Amygdala (tissue), 56 donors: ENCODE measurements at places on chromosomes 7 and 10.

DNA sequence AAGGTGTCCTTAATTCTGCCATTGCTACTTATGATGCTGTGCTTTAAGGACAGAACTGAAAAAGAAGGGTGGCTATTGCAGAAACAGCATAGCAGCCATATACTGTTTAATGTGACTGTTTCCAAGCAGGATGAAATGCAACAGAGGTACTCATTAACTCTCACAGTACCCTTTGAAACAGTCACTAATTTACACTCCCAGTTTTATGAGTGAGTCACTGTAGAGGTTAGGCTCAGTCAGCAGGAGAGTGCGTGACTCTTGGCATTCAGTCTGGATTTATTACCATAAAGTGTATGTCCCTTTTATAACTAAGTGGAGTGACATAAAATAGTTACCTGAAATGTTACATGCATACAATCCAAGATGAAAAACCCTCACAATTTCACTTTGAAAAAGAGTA lies 27.7 kb downstream of the ALDH18A1 start:
- DNase-seq: no peak

GRCh38 chr10:29048506-29048905 lies 240.4 kb upstream of the LYZL1 start:
- no peak for DNase-seq

DNA sequence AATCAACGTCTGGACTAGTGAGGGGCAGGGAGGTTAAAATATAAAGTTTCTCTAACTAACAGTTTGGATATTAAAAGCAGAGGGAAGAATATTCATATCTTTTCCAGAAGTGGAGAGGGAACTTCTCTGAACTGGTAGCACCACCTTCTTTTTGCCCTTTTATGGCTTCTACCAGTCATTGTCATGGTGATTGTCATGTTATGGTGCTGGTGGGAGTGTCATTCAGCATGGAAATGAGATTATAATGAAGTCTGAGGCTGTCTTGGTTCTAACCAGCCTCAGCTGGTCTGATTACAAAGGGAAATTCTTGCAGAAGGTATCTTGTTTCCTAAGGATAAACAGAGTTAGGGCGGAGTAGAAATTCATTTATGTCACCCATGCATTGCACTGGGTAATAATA lies 523.8 kb downstream of the ZWINT start:
- DNase-seq: no peak

- DNase-seq: no peak
Measured at GRCh38 chr7:130521258-130521951, 29.5 kb downstream of the MEST start.

GRCh38 chr7:33210958-33211357 lies 81.6 kb downstream of the BBS9 start:
- DNase-seq: no peak

DNA sequence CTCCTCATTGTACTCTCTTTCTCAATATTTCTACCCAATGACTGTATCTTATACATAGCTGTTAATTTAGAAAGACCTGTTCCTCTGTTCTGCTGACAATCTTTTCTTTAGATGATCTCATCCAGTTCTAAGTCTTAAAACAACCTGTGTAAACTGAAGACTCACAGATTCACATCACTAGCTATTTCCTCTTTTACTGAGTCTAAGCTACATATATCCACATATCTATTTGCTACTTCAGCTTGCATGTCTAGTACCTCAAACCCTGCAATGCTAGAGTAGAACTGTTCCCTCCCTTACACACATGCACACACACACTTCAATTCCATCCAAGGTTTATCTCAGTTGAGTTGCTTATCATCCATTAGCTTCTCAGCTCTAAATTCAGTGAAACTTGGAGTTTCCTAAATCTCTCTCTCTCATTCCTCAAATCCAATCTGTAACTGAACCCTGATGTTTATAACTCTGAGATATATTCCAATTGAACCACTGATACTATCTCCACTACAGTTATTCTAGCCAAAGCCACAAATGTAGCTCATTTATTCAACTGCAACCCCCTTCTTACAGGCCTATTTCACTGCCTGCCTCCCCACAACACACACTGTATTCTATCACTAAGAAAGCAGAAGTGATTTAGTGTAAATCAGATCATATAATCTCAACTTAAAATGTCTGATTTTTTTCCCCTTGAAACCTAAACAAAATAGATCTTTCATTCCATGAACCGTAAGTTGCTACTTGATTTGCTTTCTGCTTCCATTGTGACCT lies 1036.8 kb upstream of the POT1 start:
- no peak for DNase-seq

DNA sequence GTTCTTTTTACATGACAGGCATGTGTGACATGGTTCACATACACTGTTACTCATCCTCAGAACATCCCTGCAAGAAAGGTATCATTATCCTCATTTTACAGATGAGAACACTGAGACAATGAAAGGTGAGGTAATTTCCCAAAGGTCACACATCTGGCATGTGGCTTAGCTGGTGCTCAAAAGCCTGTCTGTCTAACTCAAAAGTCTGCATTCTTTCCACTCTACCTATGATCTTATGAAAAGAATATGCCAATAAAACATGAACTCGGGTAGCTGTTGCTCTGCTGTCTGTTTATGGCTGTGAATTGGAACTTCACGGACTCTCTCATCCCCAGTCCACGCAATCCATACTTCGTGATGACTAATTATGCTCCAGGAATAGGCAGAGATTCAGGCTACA lies 79.0 kb upstream of the ODAD2 start:
- DNase-seq: no peak

DNA sequence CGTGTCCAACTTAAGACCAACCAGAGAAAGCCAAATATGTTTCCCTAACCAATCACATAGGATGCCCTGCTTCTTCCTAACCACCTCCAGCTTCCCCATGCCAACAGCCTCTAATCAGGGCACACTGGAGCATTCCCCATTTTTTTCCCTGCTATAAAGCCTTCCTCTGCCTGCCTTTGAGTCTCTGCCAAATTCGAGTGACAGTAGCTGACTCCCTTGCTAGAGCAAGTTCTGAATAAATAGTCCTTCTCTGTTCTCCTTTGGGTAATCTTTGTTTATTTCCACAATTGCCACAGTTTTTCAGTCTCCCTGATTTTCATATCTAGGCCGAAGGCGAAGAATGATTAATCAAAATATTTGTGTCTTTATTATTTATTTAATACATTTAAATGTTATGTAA lies 96.7 kb downstream of the ANLN start:
- DNase-seq: no peak

GRCh38 chr7:26160896-26161295 lies 8.9 kb downstream of the NFE2L3 start:
- DNase-seq: no peak

DNA sequence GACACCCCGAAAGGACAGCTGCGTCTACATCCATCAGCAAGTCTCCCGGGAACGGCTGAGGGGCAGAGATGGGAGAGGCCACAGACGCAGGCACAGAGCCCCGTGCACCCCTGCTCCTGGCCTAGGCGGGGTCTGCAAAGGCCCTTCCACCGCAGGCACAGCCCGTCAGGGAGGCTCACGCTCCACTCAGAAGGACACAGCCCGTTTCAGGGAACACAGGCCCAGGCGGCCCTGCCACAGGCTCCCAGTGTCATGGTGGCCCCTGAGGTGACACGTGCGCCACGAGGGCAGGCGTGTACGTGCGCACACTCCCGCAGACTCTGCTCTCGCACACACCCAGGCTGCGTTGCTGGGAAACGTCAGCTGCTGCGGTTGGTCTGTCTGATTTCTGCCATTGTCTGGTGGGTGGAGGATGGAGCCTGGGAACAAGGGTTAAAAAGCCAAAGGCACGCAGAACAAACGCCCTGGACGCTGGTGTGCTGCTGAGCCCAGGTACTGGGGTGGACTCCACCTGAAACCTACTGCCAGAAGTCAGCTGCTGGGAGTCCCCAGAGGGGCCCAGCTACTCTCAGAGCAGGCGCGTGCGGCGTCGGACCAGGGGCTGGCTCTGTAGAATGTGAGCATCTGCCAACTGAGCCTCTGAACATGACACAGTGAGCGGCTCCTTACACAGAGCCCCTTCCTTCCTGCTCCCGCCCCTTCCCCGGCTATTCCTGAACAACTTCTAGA lies 13.1 kb downstream of the GPER1 start:
- DNase-seq: no peak

DNA sequence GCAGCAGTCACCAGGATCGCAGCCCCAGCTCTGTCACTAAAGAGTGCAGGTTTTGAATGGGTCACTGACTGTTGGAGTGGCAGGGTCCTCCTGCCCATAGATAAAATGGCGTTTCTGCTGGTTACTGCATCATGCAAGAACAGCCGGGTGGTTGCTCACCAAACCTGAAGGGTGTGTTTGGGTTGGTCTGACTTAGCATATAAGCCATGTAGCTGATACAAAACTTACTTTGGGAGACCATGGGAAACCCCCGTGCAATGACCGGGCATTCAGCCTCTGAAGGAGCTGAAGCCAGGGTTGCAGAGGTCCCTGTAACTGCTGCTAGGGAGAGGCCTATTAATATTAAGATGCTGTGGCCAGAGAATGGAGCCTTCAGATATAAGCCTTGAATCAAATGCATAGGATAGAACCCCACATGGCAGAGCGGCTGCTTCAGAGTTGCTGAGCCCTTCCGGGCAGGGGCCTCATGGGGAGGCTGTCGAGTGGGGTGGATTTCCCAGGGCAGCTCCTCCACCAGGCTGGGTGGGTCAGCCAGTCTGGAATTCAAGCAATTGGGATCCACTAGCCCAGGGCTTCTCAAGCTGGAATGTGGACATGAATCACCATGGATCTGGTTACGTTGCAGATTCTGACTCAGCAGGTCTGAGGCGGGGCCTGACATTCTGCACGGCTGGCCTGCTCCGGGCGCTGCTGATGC lies 70.9 kb upstream of the CTBP2 start:
- no peak for DNase-seq

DNA sequence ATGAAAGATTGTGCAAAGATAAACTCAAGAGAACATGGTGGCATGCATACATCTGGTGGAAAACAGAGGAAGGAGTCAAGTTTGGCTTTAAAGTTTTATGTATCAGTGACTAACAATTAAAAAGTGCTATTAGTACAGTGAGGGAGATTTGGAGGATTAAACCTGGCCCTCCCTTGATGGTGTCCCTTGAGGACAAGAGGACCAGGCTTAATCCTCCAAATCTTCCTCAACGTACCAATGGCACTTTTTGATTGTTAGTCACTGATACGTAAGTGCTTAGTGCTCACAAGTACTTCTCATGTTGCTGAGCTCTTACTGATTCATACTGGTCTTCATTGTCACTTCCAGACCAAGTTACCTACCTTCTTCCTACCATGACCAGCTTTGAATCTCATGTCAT lies 47.2 kb upstream of the SEMA3E start:
- no peak for DNase-seq

GRCh38 chr10:99709480-99710229 lies 22.3 kb downstream of the COX15 start:
- DNase-seq: no peak

DNA sequence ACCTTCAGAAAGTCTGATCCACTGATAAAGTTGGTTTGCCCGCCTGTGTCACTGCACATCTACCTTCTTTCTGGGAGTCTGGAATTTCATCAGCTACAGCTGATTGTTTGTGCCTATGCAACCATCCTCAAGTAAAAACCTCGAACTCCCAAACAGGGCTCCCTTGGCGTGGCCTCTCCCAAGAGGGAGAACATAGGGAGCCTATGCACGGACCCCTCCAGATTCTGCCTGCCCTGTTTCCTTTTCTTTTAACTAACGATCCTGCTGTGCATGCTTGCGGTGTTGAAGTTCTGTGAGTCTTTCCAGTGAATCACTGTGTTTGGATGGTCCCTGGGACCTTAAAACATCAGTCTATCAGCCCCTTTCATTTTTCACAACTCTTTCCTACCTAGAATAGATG lies 226.9 kb upstream of the SEMA3D start:
- no peak for DNase-seq

DNA sequence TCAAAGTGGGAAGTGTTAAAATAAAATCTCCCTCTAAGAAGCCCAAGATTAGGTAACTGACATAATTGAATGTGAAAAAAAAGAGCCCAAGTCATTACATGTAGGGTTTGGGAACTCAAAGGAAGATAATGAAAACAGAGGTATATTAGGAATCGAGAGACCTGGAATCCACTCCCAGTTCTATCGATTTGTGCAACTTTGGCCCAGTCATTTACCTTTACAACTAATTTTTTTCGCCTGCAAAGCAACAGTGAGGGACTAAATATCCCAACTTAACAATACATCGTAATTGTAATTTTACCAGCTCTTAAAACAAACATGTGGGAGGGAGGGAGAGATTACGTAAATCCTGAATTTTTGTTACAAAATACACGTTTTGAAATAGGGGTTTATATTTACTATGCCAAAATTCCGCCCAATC lies 1.4 kb downstream of the MINDY3 start:
- no peak for DNase-seq

- peak; percentile 28 for DNase-seq
Measured at GRCh38 chr10:71138166-71138830, 74.1 kb upstream of the UNC5B start.

- DNase-seq: no peak
Measured at GRCh38 chr10:88848499-88848898, 3.1 kb downstream of the ANKRD22 start.

DNA sequence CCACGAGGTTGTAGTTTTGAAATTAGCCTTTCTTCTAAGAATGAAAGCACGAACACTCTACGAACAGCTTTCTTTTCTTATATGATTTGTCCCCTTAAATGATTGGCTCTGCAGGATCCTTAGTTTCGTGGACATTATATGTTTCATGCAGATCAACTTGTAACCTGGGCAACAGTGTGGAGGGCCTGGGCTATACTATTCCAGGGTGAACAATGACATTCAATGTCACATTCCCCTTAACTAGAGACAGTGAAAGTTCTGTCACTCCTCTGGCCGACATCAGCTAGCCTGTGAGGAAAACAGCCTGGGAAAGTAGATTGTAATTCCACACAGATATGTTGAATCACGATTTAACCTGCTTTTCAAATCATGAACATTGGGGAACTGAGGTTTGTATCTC lies 23.4 kb downstream of the TAS2R16 start:
- no peak for DNase-seq

DNA sequence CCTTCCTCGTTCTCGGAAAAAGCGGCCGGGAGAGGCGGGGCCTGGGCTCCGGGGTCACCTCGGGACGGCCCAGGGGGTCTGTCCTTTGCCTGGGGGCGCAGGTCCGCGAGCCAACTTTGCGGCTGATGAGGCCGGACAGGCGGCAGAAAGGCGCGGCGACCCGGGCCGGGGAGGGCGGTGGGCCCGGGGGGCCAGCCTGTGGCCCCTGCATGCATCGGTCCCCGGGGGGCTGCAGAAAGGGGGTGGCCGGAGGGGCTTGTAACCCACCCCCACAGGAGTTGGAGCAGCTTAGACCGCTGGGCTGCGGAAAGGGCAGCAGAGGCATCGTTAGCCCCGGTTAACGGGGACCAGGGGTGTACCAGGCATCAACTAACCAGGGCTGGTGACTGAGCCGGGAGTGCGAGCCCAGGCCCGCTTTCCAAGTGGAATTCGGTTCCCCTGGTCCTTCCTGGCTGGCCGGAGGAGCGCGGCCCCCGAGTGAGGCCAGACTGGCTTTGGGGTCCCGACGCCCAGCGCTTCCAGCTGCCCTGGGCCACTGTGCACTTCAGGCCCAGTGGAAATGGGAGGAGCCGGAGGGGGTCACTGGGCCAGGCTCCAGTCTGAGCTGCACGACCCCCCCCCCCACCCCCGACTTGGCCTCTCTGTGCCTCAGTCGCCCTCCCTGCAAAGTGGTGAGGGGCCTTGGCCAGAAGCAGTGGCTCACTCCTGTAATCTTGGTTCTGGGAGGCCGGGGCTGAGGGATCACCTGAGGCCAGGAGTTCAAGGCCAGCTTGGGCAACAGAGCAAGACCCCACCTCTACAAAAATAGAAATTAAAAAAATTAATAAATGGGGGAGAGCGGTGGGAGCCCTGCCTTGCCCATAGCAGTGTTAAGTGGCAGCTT lies 919 bp downstream of the SLC29A4 start:
- no peak for DNase-seq
